MCF 10A (cell line): ENCODE measurements at places on chromosomes 12 and 14. TPM values are rescaled to one million over a fixed set of nuclear protein-coding genes. Genes with fewer than 3 reads are reported as not detected.
A peak's percentile ranks its signal among the peaks of the same experiment; 100 is the strongest.

KRT7 gene
- total RNA-seq = 2,379 and 3,360 TPM in 2 replicates

GRIP1 gene
- 8.2 and 8.8 TPM in 2 replicates for total RNA-seq

DNA sequence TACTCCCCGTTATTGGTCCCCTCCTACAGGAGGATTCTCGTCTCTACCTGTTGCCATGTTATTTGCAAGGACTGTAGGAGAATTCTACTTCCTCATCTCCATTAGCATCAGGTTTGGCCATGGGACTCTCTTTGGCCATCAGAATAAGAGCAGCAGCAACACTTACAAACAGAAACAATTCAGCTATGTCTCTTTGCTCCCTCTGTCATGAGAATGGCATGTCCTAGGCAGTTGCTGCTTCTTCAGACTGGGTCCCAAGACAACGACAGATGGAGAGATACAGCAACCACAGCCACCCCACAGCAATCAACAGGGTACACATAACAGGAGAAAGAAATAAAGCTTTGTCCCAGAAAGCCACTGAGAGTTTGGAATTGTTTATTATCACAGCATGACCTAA lies 19.7 kb downstream of the SLC41A2 start:
- no peak for DNase-seq
- no peaks in the 10 kb centered on the region for H3K36me3 ChIP-seq
- no peaks in the 10 kb centered on the region for H3K27me3 ChIP-seq
- H3K4me1 ChIP-seq = no peaks in the 10 kb centered on the region

DNA sequence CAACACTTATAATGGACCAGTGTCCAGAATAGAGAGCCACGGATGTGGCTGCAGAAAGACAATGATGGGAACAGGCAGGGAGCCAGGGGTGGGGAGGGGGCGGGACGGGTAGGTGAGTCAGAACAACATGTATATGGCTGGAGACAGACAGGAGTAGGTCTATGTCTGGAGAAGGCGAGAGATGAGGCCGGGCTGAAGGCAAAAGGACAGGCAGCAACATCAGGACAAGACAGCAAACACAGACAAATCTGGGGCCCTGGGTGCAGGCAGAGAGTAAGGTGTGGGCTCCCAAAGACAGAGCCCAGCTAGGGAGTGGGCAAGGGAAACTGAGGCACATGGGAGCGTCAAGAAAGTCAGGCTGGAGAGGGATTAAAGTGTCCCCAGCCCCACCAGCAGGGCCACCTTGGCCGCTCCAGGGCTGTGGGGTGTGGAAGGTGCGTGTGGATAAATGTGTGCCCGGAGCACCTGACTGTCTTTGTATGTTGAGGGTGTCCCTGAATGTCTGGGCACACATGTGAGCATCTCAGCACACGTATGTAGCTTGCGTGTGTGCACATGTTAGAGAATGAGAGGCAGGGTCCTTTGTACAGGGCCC lies 44.1 kb downstream of the FAM222A start:
- H3K4me3 ChIP-seq = no peak overlapping the region
- H3K4me1 ChIP-seq = no peaks in the 10 kb centered on the region
- no peaks in the 10 kb centered on the region for H3K27me3 ChIP-seq

- no peaks in the 10 kb centered on the region for H3K4me1 ChIP-seq
- no peak for DNase-seq
- no peaks in the 10 kb centered on the region for H3K36me3 ChIP-seq
- H3K27ac ChIP-seq = no peak overlapping the region
- H3K4me3 ChIP-seq = no peak overlapping the region
Observed at GRCh38 chr12:96774496-96775256, 132.4 kb upstream of the NEDD1 start.

- H3K27ac ChIP-seq = no peak overlapping the region
- no peaks in the 10 kb centered on the region for H3K36me3 ChIP-seq
- H3K4me3 ChIP-seq = no peak overlapping the region
- peaks cover 6% of the 10 kb centered on the region for H3K4me1 ChIP-seq
- DNase-seq = no peak
- no peaks in the 10 kb centered on the region for H3K27me3 ChIP-seq
Observed at GRCh38 chr14:75927564-75928087, 54.2 kb downstream of the TGFB3 start.

AMDHD1 gene
- total RNA-seq = 0.29 and 0.47 TPM in 2 replicates

BATF gene
- total RNA-seq = not detected in 2 replicates

GRCh38 chr14:74217672-74218448 lies 21.4 kb upstream of the VSX2 start:
- DNase-seq = peak; percentile 45
- H3K27ac ChIP-seq = no peak overlapping the region
- no peak overlapping the region for H3K4me3 ChIP-seq
- no peaks in the 10 kb centered on the region for H3K4me1 ChIP-seq

DNA sequence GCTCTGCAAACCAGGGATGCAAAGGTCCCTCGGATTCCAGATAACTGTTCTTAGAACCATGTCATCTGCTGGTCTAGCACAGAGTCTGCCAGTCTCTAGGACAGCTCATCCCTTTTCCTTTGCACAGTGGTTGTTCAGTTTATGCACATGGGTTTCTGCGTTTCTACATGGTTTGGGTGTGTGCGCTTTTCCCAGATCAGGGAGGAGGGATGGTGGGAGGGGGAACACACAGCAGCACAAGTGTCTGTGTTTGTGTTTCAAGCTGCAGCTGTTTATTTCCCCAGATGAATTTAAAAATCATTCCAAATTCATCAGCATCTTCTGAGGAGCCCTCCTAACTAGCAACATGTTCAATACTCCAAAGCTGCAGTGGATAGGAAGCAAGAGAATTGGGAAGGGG lies 45.4 kb downstream of the ANO2 start:
- no peaks in the 10 kb centered on the region for H3K4me1 ChIP-seq
- no peaks in the 10 kb centered on the region for H3K27me3 ChIP-seq
- H3K36me3 ChIP-seq = no peaks in the 10 kb centered on the region

DNA sequence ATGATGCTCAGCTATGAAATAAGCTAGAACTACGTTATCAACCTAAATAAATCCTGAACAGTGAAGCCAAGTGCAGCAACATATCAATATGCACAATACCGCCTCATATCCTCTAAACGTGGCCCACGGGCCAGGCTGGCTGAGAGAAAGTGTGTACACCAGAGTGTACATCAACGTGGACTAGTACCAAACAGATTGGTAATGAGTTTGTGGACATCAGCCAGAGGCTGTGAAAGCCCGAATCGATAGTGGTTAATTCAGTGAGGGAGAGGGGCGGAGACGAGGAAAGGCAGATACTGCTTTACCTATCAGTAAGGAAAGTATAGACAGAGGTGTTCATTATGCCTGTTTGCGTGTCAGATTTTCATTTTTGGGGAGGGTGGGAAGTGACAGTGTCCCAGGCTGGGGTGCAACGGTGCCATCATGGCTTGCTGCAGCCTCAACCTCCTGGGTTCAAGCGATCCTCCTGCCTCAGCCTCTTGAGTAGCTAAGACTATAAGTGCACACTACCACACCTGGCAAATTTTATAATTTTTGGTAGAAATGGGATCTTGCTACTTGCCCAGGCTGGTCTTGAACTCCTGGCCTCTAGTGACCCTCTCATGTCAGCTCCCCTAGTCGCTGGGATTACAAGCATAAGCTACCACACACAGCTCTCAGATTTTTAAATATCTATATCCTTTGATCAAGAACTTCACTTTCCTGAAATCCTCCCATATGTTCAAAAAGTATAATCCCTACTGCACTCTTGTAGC lies 50.1 kb downstream of the ANAPC7 start:
- no peak overlapping the region for H3K4me3 ChIP-seq
- peaks cover 36% of the 10 kb centered on the region for H3K36me3 ChIP-seq
- no peaks in the 10 kb centered on the region for H3K27me3 ChIP-seq
- no peaks in the 10 kb centered on the region for H3K4me1 ChIP-seq
- no peak overlapping the region for H3K27ac ChIP-seq

TDRD9 gene
- total RNA-seq = 0.40 and 0.91 TPM in 2 replicates
